T-helper 9 cell (primary cell): ENCODE measurements at places on chromosomes 11 and 22.

DNA sequence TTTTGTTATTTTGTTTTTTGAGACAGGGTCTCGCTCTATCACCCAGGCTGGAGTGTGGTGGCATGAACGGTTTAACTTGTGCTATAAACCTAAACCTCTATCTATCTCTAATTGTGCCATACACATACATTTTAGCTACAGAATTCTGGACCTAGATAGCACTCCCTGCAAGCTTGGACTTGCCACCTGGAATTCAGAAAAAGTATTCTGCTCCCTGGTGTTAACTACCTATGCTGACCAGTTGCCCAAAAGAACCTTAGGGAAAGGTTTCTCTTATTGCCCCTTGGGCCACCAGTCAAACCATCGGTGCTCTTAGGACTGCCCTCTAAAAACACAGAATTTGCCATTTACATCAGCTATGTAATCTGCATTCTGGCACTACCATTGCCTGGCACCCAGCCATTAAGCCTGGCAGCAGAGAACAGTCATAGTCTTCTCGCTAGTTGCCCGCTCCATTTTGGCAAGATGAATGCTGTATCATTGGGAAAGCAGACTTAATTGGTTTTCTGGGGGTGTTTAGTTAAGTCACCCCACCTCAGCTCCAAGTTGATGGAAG is 55.3 kb downstream of the ETS1 start:
- DNase-seq = no peak

- DNase-seq = no peak
Measured at GRCh38 chr11:14270690-14271542, 88.1 kb downstream of the RRAS2 start.

GRCh38 chr11:67057205-67057672 is 592 bp downstream of the RHOD start:
- DNase-seq = no peak

- no peak for DNase-seq
Measured at GRCh38 chr11:86072211-86072610, 3.3 kb upstream of the PICALM start.

DNA sequence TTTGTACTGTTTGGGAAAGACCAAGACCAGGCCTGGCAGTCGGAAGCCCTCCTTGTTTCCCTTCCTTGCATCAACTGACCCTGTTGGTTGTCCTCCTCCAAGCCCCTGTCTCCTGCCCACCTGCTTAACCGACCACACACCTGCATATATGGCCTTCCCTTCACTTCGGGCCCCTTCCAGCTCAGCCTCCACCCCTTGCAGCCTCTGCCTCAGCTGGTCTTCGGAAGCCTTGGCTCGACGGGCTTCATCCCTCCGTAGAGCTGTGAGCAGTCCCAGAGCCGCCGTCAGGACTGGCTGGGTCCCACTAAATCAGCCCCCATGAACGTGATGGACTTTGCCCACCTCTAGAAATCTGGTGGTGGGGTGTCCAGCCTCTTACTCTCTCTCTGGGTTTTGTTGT is 8.4 kb downstream of the NHERF4 start:
- no peak for DNase-seq

DNA sequence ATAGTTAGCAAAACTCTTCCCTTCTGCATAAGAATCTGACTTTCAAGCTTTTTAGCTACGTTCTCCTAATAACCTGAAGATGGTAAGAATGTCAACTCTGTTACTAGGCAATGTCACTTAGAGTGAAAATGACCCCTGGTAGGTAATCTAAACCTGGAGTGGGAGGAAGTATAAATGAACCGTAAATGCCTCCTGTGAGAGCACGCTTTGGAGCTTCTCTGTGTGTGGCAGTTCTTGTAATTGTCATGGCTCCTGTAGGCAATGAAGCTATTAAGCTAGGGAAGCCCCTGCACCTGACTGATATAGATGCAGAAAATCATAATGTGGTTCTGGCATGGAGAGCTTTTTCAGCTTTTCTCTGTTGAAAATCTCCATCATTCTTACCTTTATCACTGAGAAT is 29.4 kb downstream of the CALCA start:
- DNase-seq = no peak

- no peak for DNase-seq
Measured at GRCh38 chr11:122030286-122030685, 85.7 kb downstream of the BLID start.

DNA sequence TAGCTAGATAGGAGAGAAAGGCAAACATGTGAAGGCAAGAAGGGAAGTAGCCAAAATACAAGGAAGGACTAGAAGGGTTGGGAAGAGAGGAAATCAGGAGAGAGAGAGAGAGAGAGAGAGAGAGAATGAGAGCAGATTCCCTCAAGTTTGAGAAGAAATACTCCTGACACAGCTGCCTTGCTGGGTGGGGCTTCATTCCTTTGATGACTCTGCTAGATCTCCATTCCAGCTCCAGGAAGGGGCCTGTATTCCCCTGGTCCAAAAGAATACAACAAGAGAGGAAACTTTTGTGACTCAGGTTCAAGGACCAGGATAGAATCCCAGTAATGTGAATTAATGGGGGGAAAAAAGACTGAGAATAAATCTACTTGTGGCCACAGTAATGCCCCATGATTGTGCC is 62.9 kb upstream of the SPON1 start:
- no peak for DNase-seq

GRCh38 chr11:113974741-113975470 is at the start of gene HTR3A:
HTR3A (plus strand) TSS chr11:113975108; CDS start chr11:113975326, 218 bp downstream.
- DNase-seq = no peak

DNA sequence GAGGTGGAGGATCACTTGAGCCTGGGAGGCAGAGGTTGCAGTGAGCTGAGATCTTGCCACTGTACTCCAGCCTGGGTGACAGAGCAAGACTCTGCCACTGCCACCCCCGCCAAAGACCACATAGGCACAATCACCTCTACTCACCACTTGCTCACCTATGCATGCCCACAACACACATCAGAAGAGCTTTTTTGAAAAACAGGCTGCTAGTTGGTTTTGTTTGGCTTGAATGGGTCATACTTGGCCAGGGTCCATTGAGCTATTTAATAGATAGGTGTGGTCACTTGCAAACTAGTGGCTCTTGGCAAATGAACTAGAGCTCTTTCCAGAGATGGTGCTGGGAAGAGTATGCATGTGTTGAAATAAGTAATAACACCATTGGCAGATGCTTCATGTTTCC is 80.1 kb downstream of the EMSY start:
- DNase-seq = no peak

DNA sequence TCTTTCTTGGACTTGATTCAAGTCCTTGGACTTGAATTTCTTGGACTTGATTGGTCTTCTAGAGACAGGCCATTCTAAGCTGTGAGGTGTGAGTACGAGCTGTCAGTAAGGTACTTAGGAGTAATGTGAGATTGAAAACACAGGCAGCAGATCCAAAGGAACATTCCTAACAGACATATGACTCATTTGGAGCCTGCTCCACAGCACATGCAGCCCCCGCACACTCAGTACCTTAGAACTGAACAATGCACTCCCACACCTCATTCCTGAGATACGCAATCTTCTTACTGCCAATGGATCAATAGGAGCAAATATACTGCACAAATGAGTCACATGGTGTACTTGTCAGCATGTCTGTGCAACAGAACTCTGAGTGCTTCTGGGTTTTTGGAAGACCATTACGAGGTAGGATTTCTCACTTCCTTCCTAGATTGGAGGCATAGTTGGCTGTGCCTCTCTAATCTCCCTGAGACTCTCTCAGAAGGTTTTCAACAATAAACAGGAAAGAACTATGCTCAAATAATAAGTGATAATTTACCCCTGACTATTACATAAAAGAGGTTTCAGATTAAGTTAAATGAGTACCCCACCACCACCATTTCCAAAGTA is 243.1 kb downstream of the KCNA4 start:
- DNase-seq = no peak

GRCh38 chr22:42683578-42684283 is 34.5 kb upstream of the CYB5R3 start:
- no peak for DNase-seq

DNA sequence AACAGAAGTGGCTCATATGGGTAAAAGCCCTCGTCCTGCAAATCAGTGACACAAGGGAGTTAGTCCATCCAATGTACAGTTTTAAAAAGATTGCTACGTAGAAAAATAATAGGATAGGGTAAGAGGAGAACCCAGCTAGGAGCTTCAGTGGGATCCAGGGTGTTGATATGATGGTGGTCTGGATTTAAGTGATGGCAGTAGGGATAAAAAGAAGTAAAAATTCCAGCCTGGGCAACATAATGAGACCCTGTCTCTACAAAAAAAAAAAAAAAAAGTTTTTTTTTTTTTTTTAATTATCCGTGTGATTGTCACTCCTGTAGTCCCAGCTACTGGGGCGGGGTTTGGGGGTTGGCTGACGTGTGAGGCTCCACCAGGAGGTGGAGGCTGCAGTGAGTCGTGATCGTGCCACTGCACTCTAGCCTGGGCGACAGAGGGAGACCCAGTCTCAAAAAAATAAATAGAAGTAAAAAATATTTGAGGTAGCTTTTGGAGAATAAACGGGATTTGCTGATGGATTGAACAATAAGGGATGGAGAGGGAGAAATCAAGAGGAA is 7.0 kb upstream of the L3MBTL2 start:
- peak; percentile 31 for DNase-seq

- no peak for DNase-seq
Measured at GRCh38 chr11:91435694-91436395, 788.8 kb upstream of the FAT3 start.

- no peak for DNase-seq
Measured at GRCh38 chr11:131483877-131484276, 113.5 kb downstream of the NTM start.

DNA sequence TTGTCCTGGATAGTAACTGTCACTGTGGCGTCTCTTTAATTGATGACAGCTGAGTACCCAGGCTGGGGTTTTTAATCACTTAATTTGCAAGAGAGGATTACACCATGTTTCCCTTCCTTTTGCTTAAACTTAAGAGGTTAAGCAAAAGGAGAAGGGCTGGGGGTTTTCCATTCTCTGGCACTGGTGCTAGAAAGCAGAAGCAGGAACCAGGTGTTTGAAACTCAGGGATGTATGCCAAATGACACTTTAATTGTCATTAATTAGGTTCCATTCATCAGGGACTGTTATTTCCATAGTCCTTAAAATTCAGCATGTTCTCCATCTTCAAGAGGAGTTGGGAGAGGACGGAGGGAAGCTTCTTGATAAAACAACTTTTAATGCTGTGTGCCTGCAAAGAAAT is 746.2 kb downstream of the NELL1 start:
- no peak for DNase-seq

DNA sequence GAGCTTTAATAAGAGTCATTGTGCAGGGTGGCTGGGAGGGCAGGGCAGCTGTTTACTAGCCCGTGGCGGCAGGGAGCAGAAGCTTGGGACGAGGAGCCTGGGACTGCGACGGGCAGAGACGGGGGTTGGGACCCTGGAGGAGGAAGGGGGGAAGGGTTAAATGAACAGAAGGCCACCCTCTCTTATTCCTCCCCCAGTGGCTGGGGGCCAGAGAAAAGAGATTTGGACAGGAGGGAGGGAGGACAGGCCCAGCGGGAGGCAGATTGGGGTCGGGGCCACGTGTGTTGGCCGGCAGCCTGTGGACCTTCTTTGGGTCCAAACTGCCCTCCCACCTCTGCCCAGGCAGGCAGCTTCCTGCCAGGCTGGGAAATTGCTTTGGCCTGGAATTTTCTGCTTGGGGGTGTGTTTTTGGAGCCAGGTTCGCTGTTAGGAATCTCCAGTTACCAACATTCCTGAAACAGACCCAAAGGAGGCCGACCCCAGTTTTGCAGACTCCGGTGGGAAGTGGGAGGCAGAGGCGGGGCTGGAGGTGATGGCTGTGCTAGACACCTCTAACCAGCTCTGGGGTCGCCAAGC is 50.2 kb downstream of the APOL3 start:
- DNase-seq = no peak
